Trophoblast cell (in vitro differentiated cells and primary cell): ENCODE measurements at places on chromosomes 11 and 22.

DNA sequence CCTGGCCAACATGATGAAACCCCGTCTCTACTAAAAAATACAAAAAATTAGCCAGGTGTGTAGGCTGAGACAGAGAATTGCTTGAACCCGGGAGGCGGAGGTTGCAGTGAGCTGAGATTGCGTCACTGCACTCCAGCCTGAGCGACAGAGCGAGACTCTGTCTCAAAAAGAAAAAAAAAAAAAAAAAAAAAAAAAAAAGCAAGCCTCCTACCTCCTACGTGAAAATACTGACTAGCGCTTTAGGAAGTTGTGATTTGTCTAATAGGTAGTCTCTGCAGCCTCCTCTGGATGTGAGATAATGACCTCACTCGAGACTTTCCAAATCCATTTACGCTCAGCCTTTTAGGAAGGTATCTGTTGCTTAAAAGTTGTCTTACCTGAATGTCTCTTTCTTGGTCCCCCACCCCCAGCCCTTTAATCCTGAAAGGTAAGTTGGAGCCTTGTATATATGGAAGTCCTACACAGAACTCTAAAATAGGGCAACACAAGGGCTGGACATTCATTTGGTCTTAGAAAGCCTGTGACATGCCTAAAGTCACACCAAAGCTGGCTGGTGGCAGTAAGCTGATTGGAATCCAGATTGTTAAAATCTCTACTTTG lies 5.5 kb downstream of the SEPTIN3 start:
- peak; percentile 84 for DNase-seq

GRCh38 chr11:130151196-130151595 lies 8.4 kb upstream of the ST14 start:
- no peak for DNase-seq

- DNase-seq: no peak
These were observed 37.0 kb upstream of the GNAZ start for GRCh38 chr22:23033116-23033905.

DNA sequence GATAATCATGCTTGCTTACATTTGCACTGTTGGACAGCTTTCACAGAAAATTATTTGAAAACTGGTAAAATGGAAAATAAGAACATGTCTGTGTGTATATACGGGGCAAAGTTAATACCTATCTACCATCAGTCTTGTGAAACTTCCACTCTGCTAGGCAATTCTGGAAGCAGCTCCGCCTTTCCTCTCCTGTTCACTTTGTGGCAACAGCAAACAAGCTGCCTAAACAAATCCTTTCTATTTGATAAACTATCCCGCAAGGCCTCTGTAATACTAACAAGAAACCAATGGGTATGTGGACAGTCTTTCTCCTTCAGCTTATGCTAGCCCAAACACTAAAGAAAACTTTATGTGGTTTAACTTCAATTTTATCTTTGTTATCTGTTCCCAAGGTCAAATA lies 39.2 kb upstream of the RAPSN start:
- no peak for DNase-seq

- DNase-seq: peak; percentile 52
These were observed 11.5 kb upstream of the AIFM3 start for GRCh38 chr22:20955548-20955947.

DNA sequence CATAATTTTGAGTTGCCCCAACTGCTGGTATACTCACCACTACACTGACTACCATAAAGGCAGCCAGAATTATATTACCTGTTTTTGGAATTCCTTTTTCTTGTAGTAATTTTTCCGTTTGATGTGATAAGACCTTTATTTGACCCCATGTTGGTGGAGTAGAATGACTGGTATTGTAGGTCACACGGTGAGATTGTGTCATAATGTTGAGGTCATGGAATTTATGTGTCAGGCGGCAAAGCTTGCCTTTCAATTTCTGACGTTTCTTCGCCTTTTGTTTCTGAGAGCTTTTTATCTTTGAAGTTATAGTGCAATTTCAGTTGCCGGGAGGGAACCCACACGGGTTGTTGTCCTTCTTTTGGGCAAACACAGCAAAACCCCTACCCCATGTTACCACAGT lies 13.0 kb downstream of the OR52K1 start:
- DNase-seq: peak; percentile 82

DNA sequence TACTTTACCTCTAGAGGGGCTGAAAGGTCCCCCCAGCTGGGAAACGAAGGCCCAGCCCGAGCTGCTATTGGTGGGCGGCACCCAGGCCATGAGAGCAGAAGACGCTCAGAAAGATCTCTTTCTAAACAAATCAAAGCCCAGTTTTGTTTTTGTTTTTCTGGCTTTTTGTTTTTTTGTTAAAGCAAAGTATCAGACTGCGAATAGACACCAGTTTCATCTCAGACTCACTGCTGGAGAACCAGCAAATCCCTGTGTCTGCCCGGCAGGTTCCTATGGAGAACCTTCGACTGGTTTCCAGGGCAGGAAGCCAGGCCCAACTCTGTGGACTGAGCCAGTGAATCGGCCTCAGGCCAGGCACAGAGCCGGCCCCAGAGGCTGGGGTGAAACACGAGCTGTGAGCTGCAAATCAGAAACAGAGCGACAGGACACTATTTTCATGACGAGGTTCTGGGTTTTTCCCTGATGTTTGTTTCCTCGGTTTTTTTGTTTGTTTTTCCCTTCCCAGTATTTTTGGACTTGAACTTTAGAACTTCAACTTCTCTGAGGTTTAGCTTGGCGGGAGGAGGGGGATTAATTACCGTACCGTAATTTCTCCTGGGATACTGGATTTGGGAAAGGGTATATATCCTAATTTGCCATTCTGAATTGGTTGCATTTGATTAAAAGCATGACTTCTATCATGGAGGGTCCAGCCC lies 16.0 kb upstream of the B4GALNT4 start:
- DNase-seq: no peak

DNA sequence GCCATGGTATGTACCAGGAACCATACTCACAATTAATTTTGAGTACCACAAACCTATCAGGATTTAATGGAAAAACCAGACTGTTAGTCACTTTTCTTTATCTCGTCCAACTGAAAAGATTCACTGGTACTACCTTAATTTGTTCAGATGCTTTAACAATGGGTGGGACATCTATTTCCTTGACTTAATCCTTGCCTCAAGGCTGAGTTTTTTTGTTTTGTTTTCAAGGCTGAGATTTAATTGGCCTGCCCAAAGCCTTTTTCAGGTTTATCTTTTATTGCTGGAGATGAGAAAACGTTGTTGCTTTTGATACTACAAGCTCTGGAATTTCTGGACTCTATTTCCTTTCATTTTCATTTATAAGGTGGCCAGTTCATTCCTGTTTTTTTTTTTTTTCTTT lies 50.4 kb downstream of the NELL1 start:
- DNase-seq: no peak

GRCh38 chr11:17979770-17980371 lies 33.0 kb downstream of the SERGEF start:
- DNase-seq: peak; percentile 66
